ENCODE measurements at places on chromosomes 6 and 20.
A peak's percentile ranks its signal among the peaks of the same experiment; 100 is the strongest.

DNA sequence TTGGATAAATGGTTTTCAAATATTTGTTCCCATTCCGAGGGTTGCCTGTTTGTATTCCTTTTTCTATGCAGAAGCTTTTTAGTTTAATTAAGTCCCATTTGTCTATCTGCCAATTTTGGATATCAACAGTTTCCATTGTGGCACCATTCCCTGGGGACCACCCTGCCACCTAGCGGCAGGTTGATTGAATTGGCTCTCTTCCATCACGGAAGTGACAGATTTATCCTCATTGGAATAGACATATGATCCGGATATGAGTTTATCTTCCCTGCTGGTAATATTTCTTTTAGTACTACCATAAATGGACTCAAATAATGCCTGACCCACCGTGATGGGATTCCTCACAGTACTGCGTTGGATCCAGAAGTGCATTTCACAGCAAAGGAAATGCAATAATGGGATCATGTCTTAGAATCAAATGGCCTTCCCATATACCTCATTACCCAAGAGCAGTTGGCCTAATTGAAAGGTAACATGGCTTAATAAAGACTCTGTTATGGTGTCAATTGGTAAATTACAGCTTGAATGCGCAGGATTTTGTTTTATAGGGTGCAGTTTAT is 327.0 kb downstream of the BMP2 start:
- no peak for DNase-seq

- DNase-seq: no peak
Measured at GRCh38 chr6:161342039-161342438, 68.2 kb upstream of the AGPAT4 start.

GRCh38 chr6:166297606-166298005 is 10.6 kb downstream of the PRR18 start:
- DNase-seq: no peak

- DNase-seq: no peak
Measured at GRCh38 chr6:104640150-104640700, 219.5 kb downstream of the HACE1 start.

DNA sequence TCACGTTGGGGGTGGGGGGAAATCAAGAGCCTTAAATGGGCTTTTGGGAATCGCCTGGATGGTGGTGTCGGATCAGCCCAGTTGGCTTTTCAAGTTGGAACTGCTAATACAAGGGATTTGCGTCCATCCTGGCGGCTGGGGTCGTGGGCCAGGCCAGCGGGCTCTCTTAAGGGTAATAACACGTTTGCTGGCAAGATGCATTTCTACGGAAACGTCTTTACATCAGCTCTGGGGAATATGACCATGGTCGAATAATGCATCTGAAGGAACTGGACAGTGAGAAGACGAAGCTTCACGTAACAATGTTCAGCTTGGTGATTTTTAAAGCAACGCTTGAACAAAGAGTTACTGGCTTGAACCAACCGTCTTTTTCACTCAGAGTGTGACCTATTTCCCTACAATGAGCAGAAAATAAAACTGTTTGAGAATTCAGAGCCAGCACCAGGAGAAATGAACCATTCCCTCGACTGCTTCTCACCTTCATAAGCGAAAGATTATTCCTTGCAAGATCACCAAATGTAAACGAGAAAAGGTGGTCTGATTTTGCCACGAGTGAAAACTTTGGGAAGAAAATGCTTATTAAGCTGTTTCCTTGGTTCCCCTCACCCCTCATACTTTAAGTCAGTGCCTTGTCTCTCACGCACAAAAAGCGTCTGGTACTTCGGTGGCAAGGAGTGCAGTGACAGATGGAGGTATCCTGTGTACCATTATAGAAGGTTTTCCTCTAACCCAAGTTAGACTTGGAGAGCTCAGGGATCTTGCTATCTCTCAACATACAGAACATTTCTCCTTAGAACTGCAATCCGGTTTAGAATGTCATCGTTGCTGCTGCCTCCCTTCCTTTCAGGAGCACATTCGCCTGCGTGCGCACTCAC is 1.4 kb upstream of the MARCKS start:
- peak; percentile 33 for DNase-seq

DNA sequence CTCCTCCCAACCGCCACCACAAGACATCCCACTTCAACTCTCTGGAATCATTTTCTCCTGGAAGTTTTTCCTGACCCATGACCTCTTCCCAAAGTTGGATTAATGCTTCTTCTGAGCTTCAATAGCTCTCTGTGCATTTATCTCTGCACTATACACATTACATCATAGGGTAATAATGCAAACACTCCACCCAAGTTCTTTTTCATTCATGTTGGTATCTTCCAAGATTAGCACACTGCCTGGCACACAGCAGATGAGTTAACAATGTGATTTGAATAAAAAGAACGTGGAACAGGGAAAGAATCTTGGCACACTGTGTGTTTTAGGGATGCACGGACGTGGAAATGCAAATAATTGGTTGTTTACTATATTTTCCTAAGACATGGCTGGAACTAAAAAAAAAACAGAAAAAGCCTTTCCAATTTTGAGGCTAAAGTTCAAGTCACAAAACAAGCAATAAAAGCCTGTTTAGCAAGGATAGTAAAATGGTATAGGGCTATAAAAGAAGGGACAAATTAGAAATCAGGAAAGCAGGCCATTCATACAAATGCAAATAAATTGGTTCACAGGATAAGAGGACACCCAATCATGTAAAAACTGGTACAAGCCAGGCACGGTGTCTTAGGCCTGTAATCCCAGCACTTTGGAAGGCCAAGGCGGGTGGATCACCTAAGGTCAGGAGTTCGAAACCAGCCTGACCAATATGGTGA is 1.6 kb upstream of the FAM135A start:
- no peak for DNase-seq

DNA sequence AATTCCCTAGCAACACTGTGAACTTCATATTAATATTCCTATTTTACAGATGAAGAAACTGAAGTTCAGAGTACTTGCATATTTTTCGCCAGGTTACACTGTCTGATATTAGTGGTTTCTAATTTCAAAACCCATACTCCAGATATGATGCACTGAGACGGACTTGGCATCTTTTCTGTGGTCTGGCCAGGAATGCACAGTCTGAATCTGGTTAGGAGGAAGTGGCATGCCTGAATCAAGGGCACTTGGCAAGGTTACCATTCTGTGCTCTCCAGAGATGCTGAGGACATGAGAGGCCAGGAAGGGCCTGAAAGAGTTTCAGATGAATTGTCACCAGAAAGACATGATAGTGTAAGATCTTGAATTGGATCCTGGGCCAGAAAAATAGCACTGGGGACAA is 150.1 kb downstream of the HAO1 start:
- no peak for DNase-seq

DNA sequence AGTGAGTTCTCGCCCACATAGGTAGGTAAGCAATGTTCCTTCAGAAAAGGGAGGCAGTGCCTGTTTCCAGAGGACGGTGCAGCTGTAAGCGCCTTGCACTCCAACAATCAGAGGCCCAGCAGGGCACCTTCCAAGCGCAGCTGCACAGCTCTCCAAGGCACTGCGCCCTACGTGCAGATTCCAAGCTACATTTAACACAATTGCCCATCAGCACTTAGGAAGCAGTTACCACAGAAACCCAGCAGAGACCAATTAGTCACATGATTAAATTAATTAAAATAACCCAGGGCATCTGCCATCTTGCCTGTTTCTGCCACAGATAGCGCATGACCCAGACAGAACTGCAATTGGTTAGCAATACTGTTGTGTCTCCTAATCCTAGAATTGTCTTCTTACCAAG is 65.5 kb downstream of the SOBP start:
- peak; percentile 50 for DNase-seq

DNA sequence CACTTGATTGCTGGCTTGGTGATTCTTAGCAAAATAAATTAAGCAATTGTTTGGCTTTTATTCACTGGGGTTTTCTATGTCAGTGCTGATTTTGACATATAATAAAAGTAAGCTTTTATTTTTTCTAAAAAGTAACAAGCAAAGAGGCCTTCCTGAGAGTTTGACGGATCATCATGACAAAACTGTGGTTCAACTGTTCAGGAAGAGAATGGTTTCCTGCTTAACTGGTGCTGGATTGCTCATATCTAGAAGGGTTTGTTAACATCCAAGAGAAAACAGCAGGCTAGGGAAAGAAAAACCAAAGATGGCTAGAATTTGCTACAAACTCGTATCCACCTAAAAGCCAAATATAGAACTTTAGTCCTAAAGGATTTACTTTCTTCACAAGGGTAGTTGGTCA is 21.2 kb downstream of the SERPINB1 start:
- no peak for DNase-seq

DNA sequence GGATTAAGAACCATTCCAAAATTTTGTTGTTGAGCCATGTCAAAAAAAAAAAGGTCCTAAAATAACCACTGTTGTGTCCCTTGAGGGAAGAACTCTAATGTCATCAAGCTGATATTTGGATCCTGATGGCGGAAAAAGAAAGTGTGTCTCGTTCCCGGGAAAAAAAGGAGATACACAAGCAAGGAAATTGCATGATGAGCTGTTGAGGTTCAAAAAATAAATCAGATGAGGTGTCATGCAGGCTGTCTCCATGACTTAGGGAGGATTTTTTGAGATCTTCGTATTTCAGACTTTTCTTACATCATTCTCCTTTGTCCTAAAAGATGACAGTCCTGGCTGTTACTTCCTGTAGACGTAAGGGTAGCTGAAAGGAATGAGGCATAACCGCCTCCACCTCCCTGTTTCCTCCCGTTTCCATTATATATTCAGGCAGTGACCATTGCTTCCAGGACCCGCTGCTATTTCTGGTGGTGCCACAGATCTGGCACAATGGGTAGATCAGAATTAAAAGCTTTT is 117.3 kb upstream of the TNFAIP3 start:
- DNase-seq: no peak

All from NCI-H187 treated with DMSO at 0.1 percent for 48 hours (cell line).